ENCODE measurements at places on chromosomes 2 and 18.
A peak's percentile ranks its signal among the peaks of the same experiment; 100 is the strongest.

GRCh38 chr2:239245872-239246721 is 154.7 kb downstream of the HDAC4 start:
- DNase-seq, result no peak

GRCh38 chr18:30889519-30890301 is 152.8 kb downstream of the DSC3 start:
- DNase-seq, result no peak

GRCh38 chr18:79877163-79878091 is 74.0 kb downstream of the SLC66A2 start:
- no peak for DNase-seq

GRCh38 chr18:52914148-52914547 is 574.2 kb downstream of the DCC start:
- DNase-seq, result no peak

GRCh38 chr2:154489266-154489858 is 209.1 kb upstream of the KCNJ3 start:
- DNase-seq, result no peak

GRCh38 chr2:25215948-25216679 is 47.7 kb upstream of the POMC start:
- DNase-seq, result peak; percentile 90

DNA sequence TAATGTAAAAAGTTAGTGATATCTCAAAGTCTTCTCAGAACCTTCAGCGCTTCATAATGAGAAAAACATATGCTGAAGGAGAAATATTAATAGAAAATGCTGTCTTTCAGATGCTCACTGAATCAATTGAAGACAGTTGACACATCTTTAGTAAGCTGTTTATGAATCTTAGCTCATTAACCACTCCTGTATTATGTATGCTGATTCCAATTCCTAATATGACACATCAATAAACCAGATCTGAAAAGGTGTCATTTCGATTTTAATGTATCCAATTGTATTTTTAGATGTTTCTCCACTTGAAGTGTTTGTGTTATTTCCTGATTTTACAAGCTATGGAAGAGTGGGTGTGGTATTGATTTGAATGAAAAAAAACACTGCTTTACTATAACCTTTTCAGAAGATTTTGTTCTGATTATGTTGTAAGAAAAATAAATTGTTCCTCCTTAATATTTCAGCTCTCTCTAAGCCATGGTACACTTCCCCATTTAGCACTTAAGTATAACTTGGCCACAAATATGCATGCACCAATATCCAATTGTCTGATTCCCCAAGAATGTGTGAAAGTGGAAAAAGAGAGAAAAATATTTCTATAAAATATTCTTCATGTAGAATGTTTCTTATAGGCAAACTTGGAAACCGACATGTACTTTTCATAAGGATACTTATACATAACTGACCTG is 569.8 kb downstream of the ARHGAP15 start:
- DNase-seq, result no peak

DNA sequence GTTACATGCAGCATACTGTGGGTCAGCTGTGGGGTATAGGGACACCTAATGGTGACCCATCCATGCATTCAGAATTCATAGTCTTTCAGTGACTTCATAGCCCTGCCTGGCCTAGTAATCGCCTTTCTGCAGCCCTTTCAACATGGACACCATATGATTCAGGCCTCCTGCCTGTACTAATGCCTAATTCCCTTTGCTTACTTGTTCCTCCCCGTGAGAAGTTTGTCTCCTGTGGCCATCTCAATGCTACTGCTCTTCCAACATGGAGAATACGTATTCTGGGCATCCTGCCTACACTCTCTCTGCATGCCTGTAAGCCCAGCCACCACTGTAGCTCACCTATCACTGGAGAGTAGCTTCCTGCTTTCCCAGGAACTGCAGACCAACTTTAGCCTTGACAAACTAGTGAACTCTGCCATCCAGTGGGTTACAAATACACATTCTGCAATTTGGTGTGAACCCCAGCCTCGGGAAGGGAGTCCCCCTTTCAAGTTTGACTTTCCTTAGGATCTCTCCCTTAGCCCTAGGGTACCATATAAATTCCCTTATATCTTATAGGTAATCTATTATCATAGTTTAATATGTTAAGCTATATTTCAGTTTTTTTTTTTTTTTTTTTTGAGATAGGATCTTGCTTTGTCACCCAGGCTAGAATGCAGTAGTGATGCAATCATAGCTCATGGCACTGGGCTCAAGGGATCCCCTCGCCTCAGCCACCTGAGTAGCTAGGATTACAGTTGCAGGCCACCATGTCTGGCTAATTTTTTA is 22.3 kb downstream of the M1AP start:
- DNase-seq, result no peak

GRCh38 chr2:241984271-241984655 is 114.7 kb downstream of the RTP5 start:
- no peak for DNase-seq

DNA sequence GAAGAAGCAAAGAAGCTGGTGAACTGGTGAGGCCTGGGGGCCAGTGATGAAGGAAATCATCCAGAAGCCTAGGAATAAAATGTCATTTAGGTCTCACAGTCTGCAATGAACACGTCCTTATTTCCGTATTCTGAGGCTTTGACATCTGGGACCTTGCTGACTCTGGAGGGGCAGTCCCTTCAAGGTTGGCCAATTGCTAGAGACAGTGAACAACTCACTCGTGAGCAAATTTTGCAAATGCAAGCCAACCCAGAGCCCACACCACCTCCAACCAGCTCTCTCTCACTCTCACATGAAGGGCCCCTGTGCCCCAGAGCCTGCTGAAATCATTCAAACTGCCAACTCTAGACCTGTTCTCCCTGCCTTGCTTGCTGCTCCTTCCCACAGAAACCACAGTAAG is 279.1 kb upstream of the LYPD1 start:
- DNase-seq, result no peak

GRCh38 chr18:13580351-13580750 is 146.0 kb downstream of the FAM210A start:
- no peak for DNase-seq

GRCh38 chr2:216996279-216996845 is 136.5 kb upstream of the TNP1 start:
- no peak for DNase-seq

GRCh38 chr18:54032412-54032811 is 192.1 kb downstream of the MBD2 start:
- no peak for DNase-seq

- no peak for DNase-seq
Measured at GRCh38 chr2:15579641-15580040, 12.0 kb upstream of the DDX1 start.

GRCh38 chr2:29751390-29751789 is 170.0 kb downstream of the ALK start:
- no peak for DNase-seq

- no peak for DNase-seq
Measured at GRCh38 chr2:167783261-167784083, 463.9 kb downstream of the STK39 start.

- DNase-seq, result no peak
Measured at GRCh38 chr2:238528953-238529781, 102.4 kb downstream of the ASB1 start.

GRCh38 chr2:139465789-139466188 is 685.6 kb upstream of the NXPH2 start:
- DNase-seq, result no peak

GRCh38 chr2:238055841-238056240 is 5.0 kb upstream of the SCLY start:
- no peak for DNase-seq

GRCh38 chr2:71073475-71073874 is 5.0 kb downstream of the NAGK start:
- DNase-seq, result no peak

DNA sequence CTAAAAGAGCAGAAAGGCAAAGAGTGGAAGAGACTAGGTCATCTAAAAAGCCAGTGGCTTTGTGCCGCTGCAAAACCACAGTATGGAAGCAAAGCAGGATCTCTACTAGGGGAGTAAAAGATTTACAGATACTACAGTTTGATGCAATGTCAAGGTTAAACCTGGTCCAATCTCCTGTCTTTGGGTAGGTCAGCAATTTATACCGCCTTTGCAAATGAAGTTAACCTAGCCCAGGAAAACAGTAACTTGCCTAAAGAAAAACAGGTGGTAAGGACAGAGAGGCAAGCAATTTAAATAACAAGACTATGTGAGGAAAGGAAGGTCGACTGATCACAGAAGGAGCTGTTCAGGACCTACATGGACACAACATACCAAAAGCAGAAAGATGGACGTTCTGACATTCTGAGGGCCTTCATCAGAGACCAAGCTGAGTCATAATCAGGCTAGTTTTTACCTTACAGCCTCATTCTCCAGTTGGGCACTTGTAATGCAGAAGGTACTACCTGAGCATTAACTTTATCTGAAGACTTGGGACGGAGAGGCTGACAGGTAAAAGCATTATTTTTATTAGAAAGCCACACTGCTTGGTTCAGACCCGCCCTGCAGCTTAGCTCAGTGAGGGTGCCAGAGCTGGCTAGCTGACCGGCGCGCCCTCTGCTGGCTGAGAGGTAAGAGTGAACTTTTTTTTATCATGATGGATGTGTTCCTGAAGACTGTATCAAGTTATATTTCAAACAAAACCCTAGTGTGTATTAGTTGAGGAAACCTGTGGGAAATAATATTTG is 15.9 kb downstream of the CDKL4 start:
- peak; percentile 82 for DNase-seq

- DNase-seq, result no peak
Measured at GRCh38 chr2:9258501-9258900, 51.9 kb downstream of the ASAP2 start.

GRCh38 chr18:62631173-62631572 is 84.2 kb upstream of the PHLPP1 start:
- DNase-seq, result no peak

DNA sequence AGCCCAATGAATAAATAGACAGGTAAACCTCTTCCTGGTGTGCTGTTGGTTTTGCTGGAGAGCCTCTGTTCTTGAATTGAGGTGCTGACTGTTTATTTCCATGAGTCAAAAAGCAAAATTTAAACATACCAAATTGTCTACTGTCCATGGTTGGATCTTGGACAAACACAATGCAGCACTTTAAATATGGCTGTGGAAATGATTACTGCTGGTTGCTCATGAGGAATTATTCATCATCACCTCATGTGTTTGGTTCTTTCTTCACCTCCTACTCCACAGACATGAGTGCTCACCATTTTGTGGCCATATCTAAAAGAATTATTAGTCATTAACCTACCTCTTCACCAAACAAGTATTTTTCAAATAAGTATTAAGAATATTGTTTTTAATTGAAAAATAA is 85.3 kb upstream of the GALNT5 start:
- DNase-seq, result no peak

DNA sequence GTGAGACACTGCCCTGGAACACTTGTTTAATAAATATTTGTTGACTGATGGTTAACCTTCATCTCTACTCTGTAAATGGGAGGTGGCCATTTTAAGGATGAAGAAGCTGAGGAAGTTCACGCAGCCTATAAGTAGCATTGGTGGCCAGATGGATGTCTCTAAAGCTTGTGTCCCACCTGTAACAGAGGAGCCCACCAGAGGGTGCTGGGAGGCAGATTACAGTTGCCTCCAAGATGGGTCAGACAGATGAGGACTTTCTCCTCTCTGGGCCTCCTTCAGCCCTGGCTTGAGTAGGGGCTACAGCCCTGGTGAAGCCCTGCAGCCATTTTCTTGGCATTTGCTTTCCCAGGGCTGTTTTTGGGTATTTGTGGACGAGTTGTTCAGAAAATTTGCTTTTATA is 45.0 kb upstream of the MCFD2 start:
- no peak for DNase-seq

- peak; percentile 28 for DNase-seq
Measured at GRCh38 chr18:63158012-63158631, 161.4 kb downstream of the BCL2 start.

DNA sequence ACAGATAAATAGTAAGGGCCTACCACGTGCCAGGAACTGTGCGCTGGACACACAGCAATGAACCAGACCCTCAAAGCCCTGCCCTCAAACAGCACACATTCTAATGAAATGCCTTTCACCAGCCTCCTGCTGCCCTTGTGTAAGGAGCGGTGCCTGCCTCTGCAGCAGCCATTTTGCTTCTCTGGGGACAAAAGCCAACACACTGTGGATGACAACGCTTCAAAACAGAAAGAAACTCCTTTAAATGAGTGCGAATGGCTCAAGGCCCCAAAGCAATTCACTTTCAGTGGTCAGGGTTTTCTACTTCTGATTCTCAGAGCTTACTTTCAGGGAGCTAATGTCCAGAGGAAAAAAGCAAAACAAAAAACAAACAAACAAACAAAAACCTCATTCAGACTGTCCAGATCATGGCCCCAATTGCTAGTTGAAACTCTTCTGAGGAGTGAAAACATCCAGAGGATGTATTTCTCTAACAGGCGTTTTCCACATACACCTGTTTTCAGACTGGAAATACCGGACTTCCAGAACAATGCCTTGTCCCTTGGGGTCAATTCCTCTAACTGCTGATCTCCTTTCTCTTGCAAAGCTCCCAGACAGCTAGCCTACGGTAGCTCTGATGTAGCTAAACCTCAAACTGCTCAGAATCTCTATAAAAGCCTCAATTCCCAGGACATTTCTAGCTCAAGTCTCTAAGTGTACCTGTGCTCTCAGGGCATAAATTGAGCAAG is 323.3 kb upstream of the ZNF521 start:
- no peak for DNase-seq

DNA sequence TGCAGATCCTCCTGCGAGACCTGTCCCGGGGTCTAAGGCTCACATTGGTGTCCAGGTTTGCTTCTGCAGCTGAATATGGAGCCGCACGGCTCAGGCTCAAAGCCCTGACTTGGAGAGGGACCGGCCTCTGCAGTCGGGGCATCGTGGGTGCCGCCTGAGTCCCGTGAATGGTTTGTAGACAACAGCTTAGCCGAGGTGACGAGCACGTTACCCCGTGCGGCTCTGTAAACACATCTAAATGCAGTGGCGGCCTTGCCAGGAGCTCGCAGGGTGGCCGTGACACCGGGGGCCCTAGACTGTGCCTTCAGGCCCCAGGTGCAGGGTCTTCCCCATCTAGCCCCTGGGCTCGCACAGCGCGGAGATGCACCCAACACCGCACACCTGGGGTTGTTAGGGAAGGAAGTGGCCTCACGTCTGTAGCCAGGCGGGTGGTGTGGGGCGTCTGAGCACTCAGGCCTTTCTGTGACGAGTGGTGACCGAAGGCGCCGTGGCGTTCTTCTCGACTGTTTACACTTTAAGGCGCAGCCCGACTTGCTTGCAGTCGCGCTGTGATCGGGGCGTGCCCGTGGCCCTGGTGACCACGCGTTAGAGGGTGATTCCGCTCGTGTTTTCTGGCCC is 91.6 kb downstream of the NFATC1 start:
- DNase-seq, result no peak

DNA sequence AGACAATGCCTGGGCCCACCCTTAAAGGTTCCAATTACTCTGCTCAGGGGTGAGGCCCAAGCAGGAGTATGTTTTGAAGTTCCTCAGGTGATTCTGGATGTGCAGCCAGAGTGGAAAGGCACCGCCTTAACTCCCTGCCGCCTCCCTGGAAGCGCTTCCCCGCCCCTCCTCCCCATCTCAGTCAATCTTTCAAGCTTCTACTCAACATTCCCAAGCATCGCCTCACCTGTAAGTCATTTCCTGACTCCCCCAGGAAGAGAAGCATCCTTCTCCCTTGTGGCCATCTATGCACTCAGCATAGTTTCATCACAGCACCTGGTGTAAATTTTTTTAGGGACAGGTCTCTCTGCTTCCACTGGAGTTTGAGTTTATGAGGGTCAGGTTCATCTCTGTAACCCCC is 67.5 kb downstream of the MYL12B start:
- DNase-seq, result no peak

- DNase-seq, result no peak
Measured at GRCh38 chr2:43070676-43071502, 155.5 kb downstream of the ZFP36L2 start.

Measured in CD4-positive, alpha-beta T cell treated with Interleukin-21 for 1 hour (primary cell).